ENCODE measurements at places on chromosomes 1 and 21. TPM values are rescaled to one million over a fixed set of nuclear protein-coding genes. Genes with fewer than 3 reads are reported as not detected.

Gene GIPC2
- 0.03 TPM for total RNA-seq

Gene PTP4A2
- 187 TPM for total RNA-seq

Gene SEC16B
- total RNA-seq = 1.3 TPM

Gene PROK1
- not detected for total RNA-seq

Gene PCBP3
- 1.1 TPM for total RNA-seq

Gene SMIM11
- total RNA-seq = 8.5 TPM

Gene BPNT1
- 19.3 TPM for total RNA-seq

Gene NUP210L
- total RNA-seq = not detected

Gene NPHS2
- total RNA-seq = not detected

Gene OR2T2
- not detected for total RNA-seq

Gene KLHDC7A
- 1.4 TPM for total RNA-seq

Gene SELP
- not detected for total RNA-seq

Gene RAB7B
- 1.7 TPM for total RNA-seq

Gene B3GALT2
- total RNA-seq = not detected

Gene BLZF1
- total RNA-seq = 12.8 TPM

Gene OR2M7
- not detected for total RNA-seq

Gene WNT3A
- total RNA-seq = not detected

Gene RPAP2
- total RNA-seq = 10.7 TPM

Gene DIRAS3
- 1.5 TPM for total RNA-seq

Gene AJAP1
- total RNA-seq = not detected

Gene CDK18
- total RNA-seq = 0.96 TPM

Gene DISC1
- total RNA-seq = 0.10 TPM

Gene TMEM39B
- total RNA-seq = 8.3 TPM

Gene LENEP
- total RNA-seq = not detected

Gene HEYL
- total RNA-seq = 3.1 TPM

Gene BRINP2
- total RNA-seq = 0.15 TPM

Gene SH3BGR
- total RNA-seq = 0.30 TPM

Gene CD53
- not detected for total RNA-seq

Gene HES2
- 2.6 TPM for total RNA-seq

Gene NBPF3
- 6.1 TPM for total RNA-seq

Gene KPRP
- total RNA-seq = not detected
